Kasumi-1 (cell line): ENCODE measurements at places on chromosomes 1 and 21.

GRCh38 chr1:247296599-247297180, 35.0 kb downstream of the ZNF496 start:
- DNase-seq = no peak

DNA sequence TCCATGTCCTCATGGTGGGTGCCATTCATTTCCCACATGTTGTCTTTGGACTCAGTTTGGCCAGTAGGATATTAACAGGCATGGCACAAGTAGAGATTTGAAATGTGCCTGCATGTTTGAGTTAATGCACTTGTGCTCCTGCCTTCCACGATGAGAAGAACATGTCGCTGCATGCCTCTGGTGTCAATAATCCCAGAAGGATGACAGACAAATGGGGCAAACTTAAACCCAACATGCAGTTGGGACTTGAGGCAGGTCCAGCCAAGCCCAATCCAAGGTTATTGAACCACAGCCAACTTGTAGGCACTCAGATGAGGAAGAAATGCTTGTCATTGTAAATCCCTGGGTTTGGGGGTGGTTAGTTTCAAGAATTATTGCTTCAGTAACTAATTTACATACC, 174.6 kb downstream of the TRIM33 start:
- DNase-seq = no peak

DNA sequence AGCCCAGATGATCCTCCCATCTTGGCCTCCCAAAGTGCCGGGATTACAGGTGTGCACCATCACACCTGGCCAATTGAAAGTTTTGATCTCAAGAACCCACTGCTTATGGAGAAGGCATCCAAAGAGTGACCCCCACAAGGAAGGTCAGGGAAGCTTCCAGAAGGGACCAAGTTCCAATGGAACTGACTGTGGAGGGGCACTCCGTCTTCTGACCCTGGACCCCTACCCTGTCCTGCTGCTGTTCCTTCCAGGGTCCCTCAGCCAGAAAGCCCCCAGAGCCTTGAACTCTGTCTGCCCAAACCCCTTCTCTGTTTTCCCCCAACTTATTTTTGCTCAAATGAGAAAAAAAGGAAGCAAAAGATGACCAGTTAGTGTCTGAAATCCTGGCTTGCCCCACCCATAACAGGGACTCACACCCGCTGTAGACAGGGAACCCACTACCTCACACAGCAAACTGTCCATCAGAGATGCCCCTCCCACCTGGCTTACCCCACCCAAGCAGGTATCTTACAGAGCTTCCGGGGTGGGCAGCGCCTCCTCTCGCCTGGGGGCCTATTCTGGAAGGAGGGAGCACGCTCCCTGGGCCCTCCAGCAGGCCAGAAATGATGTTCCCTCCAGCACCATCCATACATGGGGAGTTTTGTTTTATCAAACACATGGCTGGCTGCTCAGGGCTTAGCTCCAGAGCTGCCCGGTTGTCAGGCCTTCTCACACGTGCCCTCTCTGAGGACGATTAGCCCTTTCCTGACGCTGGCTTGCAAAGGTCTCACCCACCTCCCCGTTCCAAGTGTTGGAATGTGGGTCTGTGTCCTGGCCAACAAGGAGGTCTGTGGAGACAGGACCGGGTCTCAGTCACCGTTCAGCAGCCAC, 3.1 kb upstream of the WNT3A start:
- no peak for DNase-seq

- DNase-seq = no peak
Observed at GRCh38 chr1:109910123-109910962, at the start of gene CSF1. TSS of gene CSF1 (plus strand) at chr1:109910849. CDS start at chr1:109911024, 175 bp downstream.

DNA sequence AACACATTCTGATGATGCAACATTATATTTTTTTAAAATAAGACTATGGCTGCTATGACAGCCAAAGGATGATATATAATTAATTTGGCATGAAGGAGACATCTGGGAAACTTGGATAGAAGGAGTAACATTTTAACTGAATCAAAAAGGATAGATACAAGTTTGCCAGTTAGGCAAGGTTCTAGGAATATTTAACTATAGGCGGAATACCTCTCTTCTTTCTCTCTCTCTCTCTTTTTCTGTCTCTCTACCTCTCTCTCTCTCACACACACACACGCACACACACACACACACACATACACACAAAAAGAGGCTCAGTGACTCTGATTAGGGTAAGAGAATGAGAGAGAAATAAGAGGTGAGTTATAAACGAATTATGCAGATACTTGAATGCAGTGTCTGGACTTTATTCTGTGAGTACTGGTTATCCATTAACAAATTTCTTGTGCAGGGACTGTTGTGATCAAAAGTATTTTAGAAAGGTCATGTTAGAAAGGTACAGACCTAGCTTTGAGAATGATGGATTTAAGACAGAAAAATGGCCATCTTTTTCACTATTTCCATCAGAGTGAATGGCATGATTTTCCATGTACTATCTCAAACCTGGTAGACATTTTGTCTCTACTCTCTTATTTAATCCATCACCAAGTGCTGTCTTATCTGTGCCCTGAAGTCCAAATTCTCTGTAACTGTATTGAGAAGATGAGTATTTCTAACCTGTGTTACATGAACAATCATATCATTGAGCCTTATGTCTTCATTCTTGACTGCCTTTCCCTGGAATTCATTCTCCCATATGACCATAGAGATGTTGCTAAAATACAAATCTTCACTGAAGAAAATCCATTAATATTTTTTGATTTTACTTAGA, 1106.9 kb upstream of the ADGRL4 start:
- DNase-seq = no peak

DNA sequence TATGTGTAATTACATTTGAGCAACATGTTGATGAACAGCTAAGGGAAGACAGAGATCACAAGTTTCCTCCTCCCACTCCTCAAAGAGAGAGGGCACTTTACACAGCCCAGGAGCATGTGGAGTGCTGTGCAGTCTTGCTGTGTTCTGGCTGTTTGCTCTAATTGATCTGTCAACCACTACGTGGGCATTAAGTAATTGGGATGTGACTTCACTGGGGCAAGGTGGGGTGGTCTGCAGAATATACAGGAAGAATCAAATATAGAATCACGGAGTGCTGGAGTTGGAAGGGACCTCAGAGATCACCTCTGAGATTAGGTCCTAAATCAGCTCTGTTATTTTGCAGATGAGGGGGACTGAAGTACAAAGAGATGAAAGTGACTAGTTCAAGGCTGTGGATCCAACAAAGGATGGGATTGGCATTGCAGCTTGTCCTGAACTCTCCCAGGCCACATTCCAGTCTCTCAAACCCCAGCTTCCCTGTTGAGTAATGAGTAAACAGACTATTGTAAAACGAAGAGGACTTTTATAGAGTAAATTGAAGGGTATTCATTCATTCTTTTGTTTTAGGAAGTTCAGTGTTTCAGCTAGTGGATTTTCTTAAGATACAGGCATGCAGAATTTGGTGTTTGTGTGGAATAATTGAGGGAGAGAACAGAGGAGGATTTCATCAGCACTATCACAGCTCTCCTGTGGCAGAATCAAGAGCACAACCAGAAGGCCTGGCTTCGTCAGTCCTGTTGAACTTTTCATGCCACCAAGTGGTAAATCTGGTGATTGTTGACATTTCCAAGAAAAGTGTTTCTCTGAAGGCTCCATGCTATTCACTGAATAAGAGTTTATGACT, 22.4 kb downstream of the NOS1AP start:
- DNase-seq = no peak

DNA sequence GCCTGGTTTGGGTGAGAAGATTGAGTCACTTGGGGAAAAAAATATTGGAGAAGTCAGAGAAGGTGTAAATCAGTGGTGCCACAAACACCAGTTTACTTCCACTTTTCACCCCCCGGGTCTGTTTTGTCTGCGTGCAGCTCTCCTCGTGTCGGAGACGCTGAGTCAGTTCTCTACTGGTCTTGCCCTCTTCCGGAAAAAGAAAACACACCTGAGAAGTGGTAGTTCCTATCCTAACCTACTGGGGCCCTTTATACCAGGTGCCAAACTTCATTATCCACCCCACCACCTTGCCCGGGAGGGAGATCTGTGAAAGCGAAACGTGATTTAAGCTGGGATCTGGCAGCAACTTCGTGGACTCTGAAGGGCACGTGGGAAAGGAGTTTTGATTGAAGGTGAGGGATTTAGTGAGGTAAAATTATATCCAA, 855 bp upstream of the IVNS1ABP start:
- DNase-seq = peak; percentile 85

DNA sequence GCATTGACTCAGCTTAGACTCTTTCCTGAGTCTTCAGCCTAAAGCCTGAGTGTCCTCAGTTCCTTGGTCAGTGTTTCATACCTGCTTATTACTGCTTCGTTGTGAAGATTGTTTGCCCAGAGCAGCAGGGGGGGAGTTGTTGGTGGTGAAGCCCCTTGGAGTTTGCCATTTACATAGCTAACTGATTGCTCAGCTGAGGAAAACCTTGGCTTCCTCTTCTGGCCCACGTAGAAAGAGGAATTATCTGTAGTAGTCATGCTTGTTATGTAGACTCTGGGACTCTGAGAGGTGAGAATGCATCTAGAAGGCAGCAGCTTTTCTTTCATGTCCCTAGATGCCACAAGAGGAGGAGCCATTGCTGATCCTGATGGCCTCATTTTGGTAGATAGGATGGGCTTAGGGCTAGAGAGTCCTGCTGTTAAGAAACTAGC, 125.9 kb downstream of the MAST2 start:
- peak; percentile 71 for DNase-seq

GRCh38 chr1:178633056-178633455, 92.0 kb upstream of the RALGPS2 start:
- no peak for DNase-seq

DNA sequence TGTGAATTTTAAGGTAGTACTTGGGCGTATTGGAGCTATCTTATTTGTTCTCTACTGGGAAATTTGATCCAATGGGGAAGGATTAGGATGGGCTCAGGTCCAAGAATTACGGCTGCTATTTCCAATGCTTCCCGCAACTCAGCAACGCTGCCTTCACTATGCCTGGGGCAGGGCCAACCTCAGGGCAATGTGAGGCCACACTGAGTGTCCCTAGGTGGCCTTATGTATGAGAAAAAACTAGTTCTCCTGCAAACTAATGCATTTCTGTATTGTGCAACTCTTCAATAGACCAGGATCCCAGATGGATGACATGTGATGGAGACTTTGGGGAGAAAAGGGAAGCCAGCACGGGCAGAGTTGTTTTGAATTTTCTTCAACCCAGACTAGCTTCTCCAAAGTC, 168.1 kb downstream of the DUSP10 start:
- no peak for DNase-seq

- no peak for DNase-seq
Observed at GRCh38 chr1:9389968-9390367, 97.3 kb downstream of the SPSB1 start.

GRCh38 chr1:3775490-3776230, 3.1 kb downstream of the SMIM1 start:
- DNase-seq = no peak

DNA sequence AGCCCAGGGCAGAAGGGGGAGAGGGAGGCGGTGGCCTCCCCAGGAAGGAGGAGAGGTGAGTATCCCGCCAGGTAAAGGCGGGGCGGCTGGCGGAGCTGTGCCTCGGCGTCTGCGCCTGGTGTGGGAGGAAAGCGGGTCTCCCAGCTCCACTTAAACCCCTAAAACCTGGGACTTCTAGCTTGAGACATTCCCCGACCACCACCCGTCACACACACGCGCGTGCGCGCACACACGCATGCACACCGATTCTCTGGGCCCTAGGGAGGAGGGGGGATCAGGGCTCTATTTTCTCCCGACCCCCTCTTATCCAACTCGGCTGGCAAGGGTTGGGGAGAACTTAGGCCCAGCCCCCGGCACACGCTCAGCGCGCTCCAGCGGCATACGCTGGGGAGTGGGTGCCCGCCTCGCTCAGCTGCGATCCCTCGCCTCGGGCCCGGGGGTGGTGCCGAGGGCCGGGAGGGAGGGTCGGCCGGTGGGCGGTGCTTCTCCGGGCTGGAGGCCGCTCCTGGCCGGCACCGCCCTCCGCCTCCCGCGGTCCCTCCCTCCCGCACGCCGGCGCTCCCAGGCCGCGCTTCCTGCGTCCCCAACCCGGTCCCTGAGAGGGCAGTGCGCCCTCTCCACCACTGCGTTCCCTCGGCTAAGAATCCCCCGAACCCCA, at the start of gene TMEM51:
Gene TMEM51 (plus strand): TSS at position 564 of the 658 bp plus-strand sequence. CDS start 61,341 bp downstream, outside the sequence.
- no peak for DNase-seq

DNA sequence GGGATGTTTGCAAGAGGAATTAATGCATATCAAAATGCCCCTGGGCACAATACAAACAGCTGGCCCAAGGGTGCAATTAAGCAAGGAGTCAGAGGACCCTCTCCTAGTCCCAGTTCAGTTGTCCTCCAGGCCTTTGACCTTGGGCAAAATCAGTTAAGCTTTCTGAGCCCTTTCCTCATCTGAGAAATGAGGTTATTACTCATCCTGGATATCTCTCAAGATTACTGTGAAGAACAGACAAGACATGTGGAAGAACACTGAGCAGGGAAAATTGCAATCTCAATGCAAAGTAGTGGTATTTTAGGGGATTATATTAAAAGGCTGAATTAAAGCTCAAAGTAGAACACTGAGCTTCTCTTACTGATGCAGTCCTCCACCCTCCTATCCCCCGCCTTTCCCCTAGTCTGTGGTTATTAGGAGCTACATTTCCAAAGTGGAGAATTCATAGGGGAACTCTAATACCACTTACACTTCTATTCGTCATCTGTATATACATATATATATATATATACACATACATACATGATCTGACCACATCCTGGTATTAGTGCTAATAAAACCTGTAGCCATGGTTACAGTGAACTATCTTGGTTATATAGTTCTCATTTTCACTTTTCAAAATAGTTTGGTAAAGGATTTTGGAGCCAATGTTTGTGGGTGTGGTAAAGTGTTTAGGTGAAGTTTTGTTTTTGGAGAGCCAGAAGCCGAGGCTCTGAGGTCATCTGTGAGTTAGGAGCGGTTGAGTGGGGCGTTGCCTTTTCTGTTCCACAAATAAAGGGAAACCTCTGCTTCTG, 18.1 kb downstream of the KIAA0040 start:
- DNase-seq = no peak

DNA sequence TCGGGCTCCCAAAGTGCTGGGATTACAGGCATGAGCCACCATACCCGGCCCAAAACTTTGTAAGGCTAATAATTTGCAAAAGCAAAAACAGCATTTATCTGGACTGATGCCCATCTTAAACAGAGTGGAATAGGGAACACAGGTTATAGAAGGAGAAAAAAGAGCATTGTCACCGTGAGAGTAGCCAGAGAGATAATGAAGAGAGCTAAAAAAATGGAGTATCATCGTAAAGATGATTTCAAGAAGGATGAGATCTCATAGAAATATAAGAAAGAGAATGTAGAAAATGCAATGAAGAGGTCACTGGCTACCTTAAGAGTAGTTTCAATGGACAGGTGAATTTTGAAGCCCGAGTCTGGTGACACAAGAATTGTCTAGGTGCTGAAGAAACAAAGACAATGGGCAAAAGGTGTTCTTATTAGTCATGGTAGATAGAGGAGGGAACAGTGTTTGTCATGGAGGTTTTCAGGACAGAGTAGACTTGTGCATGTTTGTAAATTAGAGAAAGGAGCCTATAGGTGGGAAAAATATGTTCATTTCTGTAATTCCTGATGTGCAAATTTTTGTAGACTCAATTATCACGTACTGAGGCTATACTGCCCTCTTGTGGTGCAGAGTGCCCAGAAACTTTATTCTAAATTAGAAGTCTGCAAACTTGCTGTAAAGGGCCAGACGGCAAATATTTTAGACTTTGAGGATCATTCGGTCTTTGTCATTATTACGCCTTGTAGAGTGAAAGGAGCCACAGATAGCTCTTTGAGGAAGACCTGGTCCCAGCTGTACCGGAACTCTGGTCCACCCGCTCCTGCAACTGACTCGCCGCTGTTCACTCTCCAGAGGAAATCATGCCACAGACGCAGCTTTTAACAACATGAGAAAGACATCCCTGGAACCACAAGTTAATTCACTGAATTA, 8.1 kb upstream of the TMEM183A start:
- DNase-seq = peak; percentile 82
